ENCODE measurements at places on chromosomes 2 and 18.

GRCh38 chr2:98692090-98693054 lies 38.6 kb downstream of the MGAT4A start:
- DNase-seq, result no peak

GRCh38 chr2:204749319-204749718 lies 204.0 kb downstream of the PARD3B start:
- no peak for DNase-seq

GRCh38 chr2:1132328-1132969 lies 181.8 kb downstream of the SNTG2 start:
- DNase-seq, result no peak

DNA sequence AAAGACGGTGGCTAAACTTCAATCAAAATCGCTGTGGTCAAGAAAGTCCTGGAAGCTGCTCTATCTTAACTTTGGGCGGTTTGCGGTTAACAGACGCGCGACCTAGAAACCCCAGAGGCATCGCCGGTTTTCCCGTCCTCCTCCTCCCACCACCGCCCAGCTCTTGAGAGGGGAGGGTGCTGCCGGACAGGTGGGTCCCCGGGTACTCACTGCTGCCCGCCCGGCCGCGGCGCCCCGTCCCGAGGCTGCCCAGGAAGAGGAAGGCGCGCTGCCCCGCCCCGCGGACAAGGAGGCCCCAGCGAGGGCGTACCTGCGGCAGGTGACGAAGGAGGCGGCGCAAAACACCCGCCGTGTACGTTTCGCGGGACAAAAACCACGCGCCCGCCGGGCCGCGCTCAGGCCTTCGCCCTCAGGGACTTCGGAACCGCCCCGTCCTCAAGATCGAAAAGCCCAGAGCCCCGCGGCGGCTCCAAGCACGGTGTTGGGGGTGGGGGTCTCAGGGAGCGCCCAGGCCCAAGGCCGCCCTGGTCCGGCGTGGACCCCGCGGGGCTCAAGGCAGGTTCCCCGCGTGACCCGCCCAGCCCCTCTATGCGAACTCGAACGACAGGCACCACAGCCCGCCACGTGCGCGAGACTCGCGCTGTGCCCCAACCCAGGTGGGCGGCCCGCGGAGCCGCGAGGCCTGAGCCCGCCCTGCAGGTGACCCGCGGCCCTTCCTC lies at the start of gene SH3YL1:
Gene SH3YL1 (minus strand): TSS at position 259 of the 719 bp plus-strand sequence. CDS start 48 bp downstream, at position 211.
- no peak for DNase-seq

- DNase-seq, result no peak
These were observed 415.9 kb downstream of the SLC4A3 start for GRCh38 chr2:220043155-220043989.

DNA sequence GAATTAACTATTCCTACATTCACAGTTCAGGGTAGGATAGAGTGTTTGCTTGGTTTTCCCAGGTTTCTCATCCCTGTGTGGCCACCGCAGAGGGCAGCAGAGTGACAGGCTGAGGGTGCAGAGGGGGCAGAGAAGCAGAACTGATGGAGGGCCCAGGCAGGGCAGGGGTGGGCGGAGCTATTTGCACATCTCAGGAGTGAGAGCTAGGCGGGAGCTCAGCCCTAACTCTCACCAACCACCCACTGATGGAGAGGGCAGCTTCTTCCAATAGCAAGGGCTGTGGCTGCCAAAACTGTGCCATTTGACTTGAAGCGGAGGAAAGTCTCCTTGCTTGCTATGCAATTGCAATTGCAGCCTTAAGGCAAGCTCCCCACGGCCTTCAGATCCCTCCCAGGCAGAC lies 12.0 kb upstream of the DARS1 start:
- DNase-seq, result no peak

- no peak for DNase-seq
These were observed 20.8 kb downstream of the SP140L start for GRCh38 chr2:230347659-230348305.

- DNase-seq, result no peak
These were observed 456 bp downstream of the DOK1 start for GRCh38 chr2:74554820-74555531.

DNA sequence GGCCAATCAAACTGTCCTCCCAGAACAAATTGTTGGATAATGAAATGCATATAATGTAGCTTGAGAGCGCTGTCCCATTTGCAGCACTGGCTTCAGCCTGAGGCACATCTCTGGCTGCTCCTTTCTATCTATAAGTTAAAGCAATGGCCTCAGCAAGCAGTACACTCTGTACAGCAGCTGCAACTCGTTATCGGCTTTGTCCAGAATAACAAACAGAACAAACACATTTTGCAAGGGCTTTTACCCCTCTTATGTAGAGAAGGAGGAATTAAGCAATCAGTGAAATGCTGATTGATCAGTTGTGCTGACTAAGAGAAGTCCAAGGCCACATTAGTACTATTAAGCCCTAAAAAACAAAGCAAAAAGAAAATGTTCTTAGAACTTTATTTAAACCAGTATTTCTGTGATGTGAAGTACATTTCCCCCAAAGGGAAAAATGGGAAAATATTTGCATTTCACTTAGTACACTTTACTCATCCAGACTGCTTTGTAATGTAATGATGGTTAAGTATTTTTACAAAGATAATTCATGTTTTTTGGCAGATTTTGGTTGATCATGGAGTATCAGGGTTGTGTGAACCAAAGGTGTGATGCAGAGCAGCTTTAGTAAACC lies 15.0 kb upstream of the CPS1 start:
- no peak for DNase-seq

DNA sequence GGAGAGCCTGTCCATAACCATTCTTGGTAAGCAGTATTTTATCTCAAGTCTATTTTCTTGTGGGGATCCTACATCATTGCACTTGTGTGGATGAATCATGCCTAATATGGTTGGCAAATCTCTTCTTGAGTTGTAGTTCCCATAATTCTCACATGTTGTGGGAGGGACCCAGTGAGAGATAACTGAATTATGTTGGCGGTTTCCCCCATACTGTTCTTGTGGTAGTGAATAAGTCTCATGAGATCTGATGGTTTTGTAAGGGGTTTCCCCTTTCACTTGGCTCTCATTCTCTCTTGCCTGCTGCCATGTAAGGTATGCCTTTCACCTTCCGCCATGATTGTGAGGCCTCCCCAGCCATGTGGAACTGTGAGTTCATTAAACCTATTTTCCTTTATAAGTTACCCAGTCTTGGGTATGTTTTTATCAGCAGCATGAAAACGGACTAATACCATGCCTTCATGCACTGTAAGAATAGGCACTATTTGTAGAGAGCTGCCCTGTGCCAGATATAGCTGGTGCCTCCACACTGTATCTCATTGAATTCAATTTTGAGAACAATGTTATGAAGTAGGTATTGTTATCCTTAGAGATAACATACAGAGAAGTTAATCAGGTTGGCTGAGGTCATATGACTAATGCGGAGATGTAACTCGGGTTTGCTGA lies 148.3 kb downstream of the PLCL1 start:
- no peak for DNase-seq

DNA sequence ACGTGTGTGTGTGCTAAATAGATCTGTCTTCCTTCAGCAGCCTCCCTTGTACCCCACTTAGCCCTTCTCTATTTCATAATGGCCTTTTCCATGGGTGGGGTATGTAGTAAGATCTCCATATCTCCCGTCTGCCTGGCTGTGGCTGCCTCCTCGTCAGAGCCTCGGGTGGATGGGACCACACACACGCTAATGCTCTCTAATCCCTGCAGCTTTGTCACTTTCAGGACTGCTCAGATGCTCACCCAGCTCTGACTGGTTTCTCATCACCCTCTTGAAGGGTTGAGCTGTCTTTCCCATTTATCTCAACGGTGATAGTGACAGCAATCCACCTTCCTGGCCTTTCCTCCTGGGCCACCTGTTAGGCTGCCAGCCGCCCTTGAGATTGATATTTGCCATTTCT lies 95.3 kb downstream of the DCC start:
- no peak for DNase-seq

- DNase-seq, result peak; percentile 52
These were observed 715 bp upstream of the MEMO1 start for GRCh38 chr2:32011485-32011960.

- DNase-seq, result no peak
These were observed 105.9 kb downstream of the RBMS1 start for GRCh38 chr2:160387558-160388262.

- no peak for DNase-seq
These were observed 71.3 kb downstream of the VWA3B start for GRCh38 chr2:98158305-98158704.

- no peak for DNase-seq
These were observed 672.2 kb upstream of the ACVR2A start for GRCh38 chr2:147172493-147173188.

DNA sequence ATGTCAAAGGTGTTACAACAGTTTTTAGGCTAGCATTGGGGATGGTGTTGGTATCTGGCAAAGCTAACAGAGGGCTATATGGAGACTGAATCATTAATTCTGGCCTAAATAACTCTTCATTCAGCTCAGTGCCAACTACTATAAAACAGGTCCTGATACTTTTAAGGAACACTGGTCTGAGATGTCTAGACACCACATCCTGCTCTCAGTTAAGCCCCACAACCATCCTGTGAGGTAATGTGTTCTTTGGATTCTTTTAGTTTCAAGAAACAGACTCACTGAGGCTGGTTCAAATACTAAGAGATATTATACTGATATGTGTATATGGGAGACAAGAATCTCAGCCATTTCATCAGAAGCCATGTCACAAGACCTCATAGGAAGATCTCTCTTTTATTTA lies 14.2 kb upstream of the HK2 start:
- DNase-seq, result no peak

GRCh38 chr2:44119878-44120277 lies 48.8 kb upstream of the PPM1B start:
- no peak for DNase-seq

- DNase-seq, result no peak
These were observed 46.4 kb downstream of the COMMD1 start for GRCh38 chr2:61951881-61952280.

DNA sequence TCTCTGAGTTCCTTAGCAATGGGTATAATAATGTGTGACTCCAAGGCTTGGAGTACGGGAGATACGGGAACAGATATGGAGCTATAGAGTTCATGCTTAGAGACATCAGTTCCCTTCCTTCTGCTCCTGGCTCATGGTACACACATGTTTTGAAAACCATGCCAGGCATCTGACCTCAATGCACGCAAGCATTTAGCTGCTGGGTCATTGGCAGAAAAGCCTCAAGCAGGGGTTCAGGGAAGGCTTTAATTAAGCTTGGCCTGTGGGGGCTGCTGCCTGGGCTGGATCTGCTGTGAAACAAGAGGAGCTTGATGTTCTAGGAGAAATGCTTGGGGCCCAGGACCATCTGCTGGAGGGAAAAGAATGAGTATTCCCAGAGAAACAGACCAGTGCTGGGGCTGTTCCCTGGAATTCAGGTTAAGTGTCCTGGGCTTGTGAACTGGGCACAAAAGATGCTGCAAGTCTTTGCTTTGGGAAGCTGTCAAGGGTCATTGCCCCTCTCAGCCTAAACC lies 3.2 kb downstream of the ALLC start:
- DNase-seq, result no peak

- DNase-seq, result no peak
These were observed 47.4 kb upstream of the DSG1 start for GRCh38 chr18:31270578-31270977.

DNA sequence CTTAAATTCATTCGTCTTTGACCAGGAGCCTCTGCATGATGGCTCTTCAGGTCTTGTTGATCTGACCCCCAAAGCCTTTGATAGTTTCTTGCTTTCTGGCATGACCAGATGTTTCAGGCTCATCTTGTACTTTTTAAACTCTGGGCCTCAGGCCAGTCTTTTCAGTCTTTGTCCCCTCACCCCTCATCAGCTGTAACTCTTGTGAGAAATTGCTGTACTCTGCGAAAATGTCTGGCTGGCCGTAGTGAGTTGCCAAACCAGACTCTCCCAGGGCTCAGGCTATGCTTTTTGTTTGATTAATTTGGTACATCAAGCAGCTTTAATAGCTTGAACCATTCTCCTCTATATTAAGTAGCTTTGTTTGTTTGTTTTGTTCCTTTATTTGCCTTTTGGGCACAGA lies 75.9 kb downstream of the BABAM2 start:
- no peak for DNase-seq

DNA sequence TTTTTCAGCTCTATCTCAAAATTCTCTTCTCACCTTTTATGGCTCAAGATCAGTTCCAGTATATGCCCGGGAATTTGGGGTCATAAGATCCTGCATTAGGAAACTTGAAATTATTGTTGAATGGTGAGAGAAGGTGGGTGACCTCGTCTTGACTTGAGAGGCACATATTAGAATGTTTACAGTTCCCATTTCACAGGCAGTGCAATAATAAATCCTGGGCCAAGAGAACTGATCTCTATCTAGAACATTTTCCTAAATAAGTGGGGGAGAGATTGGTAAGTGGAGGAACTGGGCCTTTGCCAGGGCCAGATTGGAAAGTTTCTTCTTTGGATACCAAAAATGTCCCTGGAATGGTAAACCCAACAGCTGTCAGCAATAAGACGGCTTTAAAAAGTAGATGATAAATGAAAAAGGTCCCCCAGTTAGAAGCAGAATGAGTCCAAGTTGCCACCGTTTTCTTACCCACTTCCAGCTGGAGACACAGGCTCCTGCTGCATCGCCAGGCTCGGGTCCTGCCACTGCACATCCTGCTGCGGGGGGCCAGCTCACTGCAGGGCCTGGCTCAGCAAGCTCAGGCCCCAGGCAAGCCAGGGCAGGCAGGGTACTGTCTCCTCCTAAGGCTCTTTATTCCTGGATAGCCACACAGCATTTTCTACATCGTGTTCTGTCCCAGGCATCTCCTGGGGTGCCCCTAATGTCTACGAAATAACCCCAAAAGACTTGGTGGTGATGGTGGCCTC lies 126.4 kb upstream of the EPAS1 start:
- no peak for DNase-seq

DNA sequence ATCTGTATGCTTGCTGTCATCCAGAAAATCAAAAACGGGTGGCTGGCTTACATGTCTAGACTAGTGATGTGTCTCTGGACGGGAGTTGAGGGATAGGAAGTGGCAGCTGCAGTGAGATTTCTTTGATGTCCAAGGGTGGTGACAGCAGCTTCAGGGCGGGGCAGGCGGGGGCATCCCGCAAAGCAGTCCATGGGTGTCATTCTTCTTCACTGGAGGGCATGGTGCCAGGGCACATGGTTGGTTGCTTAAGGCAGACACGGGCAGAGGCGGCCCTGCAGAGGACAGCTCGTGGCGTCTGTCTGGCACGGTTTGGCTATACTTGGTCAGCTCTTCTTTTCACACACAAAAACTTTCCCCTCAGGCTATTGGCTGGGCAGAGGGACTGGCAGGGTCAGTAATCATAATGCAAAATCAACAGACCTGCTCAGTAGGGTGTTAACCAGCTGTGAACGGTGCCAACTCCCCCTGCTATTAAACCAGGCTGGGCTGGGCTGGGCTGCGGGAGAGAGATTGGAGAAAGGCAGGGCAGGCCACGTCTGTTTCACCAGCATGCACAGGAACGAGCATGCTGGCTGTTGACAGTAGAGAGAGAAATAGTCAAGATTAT lies 63.7 kb downstream of the COL4A3 start:
- DNase-seq, result no peak

Measured in AML-193 (cell line).